Activated naive CD8-positive, alpha-beta T cell treated with anti-CD3 and anti-CD28 coated beads, Interleukin-2, amount 50 U/mL, for 24 hours (primary cell): ENCODE measurements at places on chromosomes 11 and 22.

GRCh38 chr22:40451210-40451609, 80.8 kb downstream of the SGSM3 start:
- DNase-seq, result no peak

DNA sequence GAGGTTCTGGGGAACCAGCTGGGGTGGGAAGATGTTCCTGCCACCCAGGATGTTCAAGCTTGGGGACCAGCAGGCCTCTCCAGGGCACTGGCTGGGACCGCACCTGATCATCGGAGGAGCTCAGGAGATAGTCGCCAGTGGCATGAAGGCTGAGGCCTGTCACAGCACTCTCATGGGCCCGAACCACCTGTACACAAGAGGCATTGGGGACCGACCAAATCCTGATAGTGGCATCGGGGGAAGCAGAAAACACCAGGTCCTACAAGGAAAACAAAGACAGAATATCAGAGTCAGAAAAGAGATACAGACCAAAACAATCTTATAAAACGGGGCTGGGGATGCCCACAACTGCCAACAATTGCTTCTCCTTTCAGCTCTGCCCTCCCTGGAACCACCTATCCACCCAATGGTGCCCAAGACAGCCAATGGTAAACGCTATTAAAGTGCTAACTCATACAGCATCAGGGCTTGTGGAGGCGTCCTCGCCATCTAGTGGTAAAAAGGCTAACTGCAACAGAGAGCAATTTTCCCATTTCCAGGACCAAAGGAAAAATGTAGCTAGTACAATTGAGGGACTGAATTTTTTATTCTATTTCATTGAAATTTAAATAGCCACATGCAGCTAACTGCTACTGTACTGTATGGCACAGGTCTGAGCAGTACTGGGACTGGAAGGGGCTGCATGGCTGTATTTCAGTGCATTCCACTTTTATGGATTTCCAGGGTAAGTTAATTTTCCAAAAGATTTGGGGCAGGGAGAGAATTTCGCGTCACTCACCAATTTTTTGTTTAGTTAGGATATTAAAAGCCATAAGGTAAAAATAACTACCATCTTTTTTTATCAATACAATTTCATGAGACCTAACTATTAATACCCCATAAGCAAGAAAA, 7.1 kb downstream of the PRPF19 start:
- DNase-seq, result peak; percentile 26

- no peak for DNase-seq
These were observed 71.3 kb downstream of the PPP2R1B start for GRCh38 chr11:111694851-111695250.

GRCh38 chr22:36397131-36398093, 9.6 kb upstream of the MYH9 start:
- DNase-seq, result no peak

GRCh38 chr11:102476069-102476468, 23.5 kb upstream of the TMEM123 start:
- DNase-seq, result no peak

- DNase-seq, result no peak
These were observed 149.8 kb upstream of the LARGE1 start for GRCh38 chr22:34070051-34070450.

GRCh38 chr11:8352876-8353505, 89.3 kb upstream of the LMO1 start:
- no peak for DNase-seq

GRCh38 chr11:93198215-93198845, 539 bp upstream of the SLC36A4 start:
- DNase-seq, result no peak

DNA sequence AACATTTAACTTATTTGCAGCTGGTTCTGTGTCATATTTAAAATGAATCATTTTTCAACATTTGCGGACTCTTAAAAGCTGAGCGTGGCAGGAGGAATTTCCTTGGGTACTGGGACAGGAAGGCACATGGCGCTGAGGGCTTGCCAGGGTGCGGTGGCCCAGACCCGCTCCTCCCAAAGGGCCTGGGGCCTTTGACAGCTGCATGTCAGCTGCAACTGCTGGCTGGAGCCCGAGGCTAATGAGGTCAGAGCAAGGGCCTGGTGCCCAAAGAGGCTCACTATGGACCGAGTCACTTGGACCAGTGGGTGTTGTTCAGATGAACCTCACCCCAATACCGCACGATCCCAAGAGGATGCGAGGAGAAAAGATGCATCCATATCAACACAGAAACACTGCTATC, 326.9 kb downstream of the CTTN start:
- no peak for DNase-seq

GRCh38 chr11:47087801-47088200, 88.9 kb downstream of the ARFGAP2 start:
- DNase-seq, result no peak

GRCh38 chr11:112519751-112520150, 259.1 kb upstream of the PLET1 start:
- DNase-seq, result no peak

DNA sequence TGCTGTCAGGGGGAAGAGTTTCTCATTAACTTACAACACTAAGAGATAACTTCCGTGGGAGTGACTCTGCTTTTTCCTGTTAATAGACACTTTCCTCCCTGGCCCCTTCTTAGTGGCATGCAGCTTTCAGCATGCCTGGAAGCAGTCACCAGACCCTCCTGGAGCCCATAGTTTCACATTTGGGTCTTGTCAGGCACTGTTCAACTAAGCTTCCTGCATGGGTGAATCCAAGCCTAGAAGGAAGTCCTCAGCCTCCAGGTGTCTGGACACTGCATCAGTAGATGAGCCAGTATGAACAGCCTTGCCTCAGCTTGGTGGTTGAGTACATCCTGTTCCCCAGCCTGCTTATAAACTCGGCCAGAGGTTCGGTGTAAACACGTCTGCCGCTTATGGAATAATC, 68.1 kb downstream of the PPP6R3 start:
- no peak for DNase-seq

DNA sequence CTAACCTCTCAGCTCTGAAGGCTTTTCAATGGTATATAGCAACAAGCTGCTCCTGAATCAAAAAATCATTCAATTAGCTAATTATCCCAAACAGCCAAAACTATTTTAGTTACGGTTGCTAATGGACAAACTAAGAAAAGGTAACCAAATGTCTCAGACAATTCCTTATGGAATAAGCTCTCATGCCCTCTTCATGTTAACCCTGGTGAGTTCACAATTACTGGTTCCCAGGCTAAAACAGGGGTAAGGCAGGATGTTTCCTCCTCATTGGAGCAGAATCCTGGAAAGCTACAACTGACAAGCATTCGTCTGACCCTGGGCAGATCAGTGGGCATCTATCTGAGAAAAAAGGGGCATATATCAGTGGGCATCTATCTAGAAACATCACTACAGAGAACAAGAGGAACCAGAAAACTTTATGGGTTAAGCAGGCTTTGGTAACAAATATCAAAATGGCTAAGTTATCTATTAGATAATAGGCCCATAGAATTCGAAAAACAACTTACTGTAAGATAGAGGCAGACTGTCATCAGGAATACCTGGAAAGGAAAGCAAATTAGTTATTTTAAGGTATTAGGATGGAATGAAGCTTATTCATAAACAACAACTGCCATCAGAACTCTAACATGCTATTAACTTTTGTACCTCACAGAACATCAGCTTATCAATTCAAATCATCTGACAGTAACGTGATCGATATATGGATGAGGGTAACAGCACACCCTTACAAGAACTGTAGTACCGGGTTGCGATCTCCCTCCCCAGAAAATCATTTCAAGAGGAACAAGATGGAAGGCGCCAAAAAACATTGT, 14.8 kb upstream of the WDR74 start:
- no peak for DNase-seq

GRCh38 chr11:74603845-74604244, 11.5 kb downstream of the POLD3 start:
- DNase-seq, result no peak

DNA sequence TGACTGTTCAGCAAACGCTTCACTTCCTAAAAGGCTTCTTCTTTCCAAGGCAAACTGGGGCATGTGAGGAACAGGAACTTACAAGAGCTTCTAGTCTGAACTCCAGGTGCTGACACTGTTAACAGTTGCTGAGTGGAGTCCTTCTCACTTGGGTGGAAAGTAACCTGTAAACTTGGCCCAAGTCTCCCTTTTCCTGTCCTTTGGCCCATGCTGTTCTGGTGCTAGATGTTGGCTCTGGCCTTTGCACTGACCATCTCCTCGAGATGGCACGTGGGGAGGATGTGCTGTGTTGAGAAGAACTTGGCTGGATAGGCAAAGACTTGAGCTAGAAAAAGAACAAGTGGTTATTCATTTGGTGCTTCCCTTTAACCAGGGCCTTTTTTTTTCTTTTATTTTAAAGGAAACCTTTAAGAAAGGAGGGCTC, 53.6 kb downstream of the PTPRJ start:
- DNase-seq, result no peak

DNA sequence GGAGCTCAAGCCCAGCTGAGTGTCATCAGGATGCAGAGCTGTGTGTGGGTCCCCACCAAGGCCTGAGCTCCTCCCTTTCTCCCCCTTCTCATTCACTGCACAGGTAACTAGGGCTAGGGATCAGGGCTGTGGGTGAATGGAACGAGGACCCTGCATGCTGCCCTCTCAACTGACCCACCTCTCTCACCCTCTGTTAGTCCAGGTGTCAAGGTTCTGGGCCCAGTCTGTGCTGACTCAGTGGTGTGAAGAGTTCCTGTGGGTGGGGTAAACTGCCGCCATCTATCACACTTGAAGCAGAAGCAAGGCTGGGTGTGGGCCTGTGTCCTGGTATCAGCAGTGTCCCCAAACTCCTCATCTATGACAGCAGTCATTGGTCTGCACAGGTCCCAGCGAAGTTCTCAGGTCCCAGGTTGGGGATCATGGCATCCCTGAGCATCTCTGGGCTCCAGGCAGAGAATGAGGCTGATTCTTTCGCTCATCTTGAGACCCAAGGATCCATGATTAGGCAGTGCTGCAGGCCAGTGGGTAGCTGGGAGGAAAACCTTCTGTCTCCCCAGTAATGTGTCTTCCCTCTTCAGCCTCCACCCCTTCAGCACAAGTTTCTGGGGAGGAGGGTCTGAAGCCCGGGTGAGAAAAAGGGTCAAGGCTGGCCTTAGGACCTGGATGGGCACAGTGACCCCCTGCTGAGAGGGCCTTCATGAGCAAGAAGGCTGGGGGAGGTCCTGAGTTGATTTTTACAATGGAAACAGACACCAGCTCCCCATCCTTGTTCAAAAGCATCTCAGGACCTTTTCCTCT, 109.8 kb downstream of the ZNF280B start:
- no peak for DNase-seq

DNA sequence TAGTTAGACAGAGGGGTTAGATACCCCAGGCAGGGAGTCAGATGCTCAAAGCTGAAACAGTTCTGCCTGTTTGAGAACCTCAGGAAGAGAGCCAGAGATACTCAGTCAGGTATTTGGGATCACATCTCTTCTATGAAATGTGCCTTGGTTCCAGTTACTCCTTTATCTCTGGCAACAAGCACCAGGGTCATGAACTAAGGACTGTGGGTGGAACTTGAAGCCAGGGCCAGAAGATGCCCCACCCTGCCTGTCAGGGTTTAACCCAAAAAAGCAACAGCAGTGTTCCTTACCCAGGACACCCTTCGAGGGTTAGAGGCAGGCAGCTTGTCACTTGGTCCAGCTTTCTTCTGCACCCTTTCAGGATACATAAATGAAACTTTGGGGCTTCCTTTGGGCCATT, 15.0 kb upstream of the WT1 start:
- no peak for DNase-seq

GRCh38 chr11:113613619-113614018, 92.5 kb downstream of the TMPRSS5 start:
- no peak for DNase-seq

- DNase-seq, result no peak
These were observed 16.2 kb downstream of the SLC37A2 start for GRCh38 chr11:125079151-125079877.

- no peak for DNase-seq
These were observed 3.1 kb downstream of the DMC1 start for GRCh38 chr22:38566726-38567504.

DNA sequence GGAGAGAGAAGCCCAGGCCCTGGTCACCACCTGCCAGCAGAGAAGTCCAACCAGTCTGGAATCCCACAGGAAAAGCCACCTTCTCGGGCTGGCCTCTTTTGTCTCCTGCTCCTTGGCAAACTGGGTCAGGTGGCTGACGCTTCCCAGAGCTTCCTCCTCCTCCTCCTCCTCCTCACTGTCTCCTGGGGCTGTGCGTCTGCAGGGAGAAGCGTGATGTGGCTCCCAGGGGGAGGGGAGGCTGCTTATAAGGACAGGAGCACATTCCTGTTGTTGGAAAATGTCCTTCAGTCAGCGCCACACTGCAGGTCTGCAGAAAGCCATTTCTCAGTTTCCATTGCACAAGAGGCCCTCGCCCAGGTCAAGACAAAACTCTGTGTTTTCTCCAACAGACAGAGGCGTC, 1316.5 kb downstream of the BRD1 start:
- DNase-seq, result no peak

DNA sequence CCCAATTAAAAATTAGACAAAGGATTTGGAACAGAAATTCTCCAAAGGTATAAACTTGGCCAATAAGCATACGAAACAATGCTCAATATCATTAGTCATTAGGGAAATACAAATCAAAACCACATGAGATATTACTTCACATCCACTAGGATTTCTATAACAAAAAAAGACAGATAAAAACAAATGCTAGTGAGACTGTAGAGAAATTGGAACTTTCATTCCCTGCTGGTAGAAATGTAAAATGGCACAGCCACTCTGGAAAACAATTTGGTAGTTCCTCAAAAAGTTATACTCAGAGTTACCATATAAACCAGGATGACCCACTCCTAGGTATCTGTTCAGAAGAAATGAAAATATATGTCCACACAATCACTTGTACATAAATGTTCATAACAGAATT, 71.6 kb downstream of the RPL27A start:
- DNase-seq, result no peak

- no peak for DNase-seq
These were observed 5.2 kb downstream of the OLFML1 start for GRCh38 chr11:7490535-7490934.

DNA sequence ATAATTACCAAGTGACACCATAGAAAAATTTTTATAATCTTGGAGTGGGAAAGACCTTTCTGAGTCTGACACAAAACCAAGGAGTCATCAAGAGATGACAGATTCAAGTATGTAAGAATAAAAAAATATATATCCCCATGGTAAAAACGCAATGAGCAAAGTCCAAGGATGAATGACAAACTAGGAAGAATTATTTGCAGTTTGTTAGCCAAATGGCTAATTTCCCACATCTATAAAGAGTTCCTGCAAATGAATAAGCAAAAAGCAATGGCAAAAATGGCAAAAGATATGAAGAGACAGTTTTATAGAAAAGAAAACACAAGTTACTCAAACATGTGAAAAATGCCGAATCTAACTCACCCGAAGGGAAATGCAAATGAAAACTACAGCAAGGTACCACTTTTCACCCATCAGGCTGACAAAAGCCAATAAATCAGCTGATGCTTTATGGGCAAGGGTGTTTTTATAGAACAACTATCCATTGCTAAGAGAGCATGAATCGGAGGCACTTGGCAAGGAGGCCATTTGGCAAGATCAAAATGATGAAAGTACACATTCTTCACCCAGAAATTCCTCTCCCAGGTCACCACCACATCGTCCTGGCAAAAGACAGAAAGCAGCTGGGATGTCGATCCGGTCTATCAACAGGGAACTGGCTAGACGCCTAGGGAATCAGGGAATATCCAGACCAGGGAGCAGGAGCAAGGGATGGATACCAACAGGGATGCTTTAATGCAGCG, 21.1 kb upstream of the KLHL35 start:
- DNase-seq, result no peak

- DNase-seq, result no peak
These were observed 75.4 kb upstream of the ARHGAP20 start for GRCh38 chr11:110787680-110788079.
